ENCODE measurements at places on chromosomes 7 and 10.

GRCh38 chr7:95375591-95376257, 20.5 kb downstream of the PON3 start:
- no peak overlapping the region for H3K27ac ChIP-seq
- H3K4me1 ChIP-seq, result peaks cover 5% of the 10 kb centered on the region
- no peak for DNase-seq
- H3K36me3 ChIP-seq, result no peaks in the 10 kb centered on the region
- H3K4me3 ChIP-seq, result no peak overlapping the region

- H3K4me3 ChIP-seq, result no peak overlapping the region
- no peak for DNase-seq
- no peaks in the 10 kb centered on the region for H3K36me3 ChIP-seq
Observed at GRCh38 chr7:3120513-3120912, 76.8 kb upstream of the CARD11 start.

DNA sequence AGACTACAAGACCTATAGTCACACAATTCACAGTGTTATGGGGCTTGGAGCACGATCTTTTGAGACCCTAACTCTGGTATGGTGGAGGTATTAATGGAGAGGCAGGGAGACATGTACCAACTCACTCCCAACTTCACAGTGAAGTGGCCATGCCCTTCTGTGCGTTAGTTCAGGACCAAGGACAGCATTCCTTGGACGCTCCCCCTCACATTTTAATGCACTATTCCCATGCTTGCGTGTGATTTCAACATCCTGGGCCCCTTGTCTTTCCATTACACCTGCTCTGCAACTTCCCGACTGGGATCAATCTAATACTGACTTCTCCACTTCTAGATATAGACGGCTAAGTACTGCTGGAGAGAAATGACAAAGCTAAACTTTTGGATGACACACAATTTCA, 72.7 kb downstream of the PLCE1 start:
- no peaks in the 10 kb centered on the region for H3K36me3 ChIP-seq
- no peak for DNase-seq
- no peak overlapping the region for H3K4me3 ChIP-seq

DNA sequence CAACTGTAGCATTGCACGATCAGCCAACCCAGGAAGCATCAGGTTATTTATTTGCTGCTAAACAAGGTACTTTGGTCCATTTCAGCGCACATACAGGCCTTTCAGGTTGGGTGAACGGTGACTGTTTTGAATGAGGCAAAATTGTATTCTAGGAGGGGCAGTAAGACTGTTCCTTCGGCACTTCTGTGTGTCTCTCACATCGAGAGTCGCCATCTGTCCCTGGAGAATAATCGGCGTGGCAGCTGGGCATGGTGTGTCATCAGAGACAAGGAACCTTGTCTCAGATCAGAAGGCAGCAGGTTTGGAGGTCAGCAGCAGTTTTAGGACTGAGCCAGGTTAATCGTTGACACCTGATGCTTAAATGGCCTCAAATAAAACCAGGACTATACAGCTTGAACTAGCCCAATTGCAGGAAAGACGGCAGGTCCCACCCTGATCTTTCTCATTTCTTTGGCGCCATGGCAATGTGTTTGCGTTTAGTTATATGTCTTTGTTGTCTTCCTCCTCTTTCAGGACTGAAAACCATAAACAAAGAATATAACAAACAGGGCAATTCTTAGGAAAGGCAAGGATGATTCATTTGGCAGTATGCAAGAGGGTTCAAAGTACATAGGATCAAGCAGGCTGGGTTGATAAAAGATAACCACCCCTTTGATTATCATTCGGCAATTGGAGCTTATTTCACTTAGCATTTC, 92.0 kb upstream of the PRR15 start:
- H3K4me3 ChIP-seq, result no peak overlapping the region
- peaks cover 5% of the 10 kb centered on the region for H3K27me3 ChIP-seq
- H3K4me1 ChIP-seq, result no peaks in the 10 kb centered on the region
- H3K27ac ChIP-seq, result no peak overlapping the region
- no peaks in the 10 kb centered on the region for H3K36me3 ChIP-seq

- no peak for DNase-seq
- H3K27me3 ChIP-seq, result no peaks in the 10 kb centered on the region
- peak overlapping the region; percentile 89 for H3K27ac ChIP-seq
- H3K4me3 ChIP-seq, result no peak overlapping the region
- peaks cover 98% of the 10 kb centered on the region for H3K4me1 ChIP-seq
- no peaks in the 10 kb centered on the region for H3K36me3 ChIP-seq
Observed at GRCh38 chr7:24967696-24968095, 12.3 kb downstream of the OSBPL3 start.

- no peak overlapping the region for H3K4me3 ChIP-seq
- no peak for DNase-seq
- peaks cover 7% of the 10 kb centered on the region for H3K4me1 ChIP-seq
- no peak overlapping the region for H3K27ac ChIP-seq
Observed at GRCh38 chr7:25726170-25726780, 425.7 kb upstream of the NFE2L3 start.
